ENCODE measurements at places on chromosomes 3 and 15.

- DNase-seq = no peak
Measured at GRCh38 chr3:155631323-155632019, 113.4 kb downstream of the PLCH1 start.

- no peak for DNase-seq
Measured at GRCh38 chr15:56758770-56759449, 25.6 kb upstream of the ZNF280D start.

DNA sequence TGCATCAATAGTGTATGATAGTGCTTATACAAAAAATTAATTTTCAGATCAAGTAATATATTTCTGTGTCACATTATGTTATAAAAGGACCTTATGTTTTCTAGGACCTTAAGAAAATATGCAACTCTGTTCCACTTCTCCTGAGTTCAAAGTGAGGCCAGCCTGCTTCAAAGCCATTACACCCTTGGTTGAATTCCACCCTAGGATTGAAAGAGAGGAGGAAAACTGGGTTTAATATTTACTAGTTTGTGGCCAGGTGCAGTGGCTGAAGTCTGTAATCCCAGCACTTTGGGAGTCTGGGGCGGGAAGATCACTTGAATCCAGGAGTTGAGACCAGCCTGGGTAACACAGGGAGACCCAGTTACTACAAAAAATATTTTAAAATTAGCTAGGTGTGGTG, 32.9 kb upstream of the NR1I2 start:
- no peak for DNase-seq

GRCh38 chr3:155835341-155836071, 18.7 kb downstream of the SLC33A1 start:
- DNase-seq = no peak

- no peak for DNase-seq
Measured at GRCh38 chr3:66986406-66986805, 11.7 kb upstream of the KBTBD8 start.
